ENCODE measurements at places on chromosomes 11 and 22.

- DNase-seq: no peak
Observed at GRCh38 chr11:3939211-3939610, 83.7 kb downstream of the STIM1 start.

- no peak for DNase-seq
Observed at GRCh38 chr22:48892578-48893287, 934.9 kb downstream of the BRD1 start.

- DNase-seq: no peak
Observed at GRCh38 chr11:128662960-128663359, 30.9 kb upstream of the FLI1 start.

DNA sequence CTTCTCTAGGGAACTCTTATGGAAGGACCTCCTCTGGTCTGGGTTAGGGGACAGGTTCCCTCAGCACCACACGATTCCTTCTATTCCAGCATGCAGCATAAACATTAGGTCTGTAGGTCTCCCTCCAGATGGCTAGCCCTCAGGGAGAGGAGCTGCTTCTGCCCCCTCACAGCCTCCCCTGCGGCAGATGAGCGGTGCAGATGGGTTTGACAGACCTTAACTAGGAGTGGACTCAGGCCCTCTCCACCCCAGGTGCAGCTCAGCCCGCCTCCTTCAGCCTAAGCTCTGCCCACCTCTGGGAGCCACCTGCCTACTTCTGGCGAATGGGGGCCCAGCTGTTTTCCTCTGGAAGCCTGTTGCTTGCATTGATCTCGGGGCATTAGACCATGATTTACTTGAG, 55.7 kb upstream of the EIF3D start:
- no peak for DNase-seq

GRCh38 chr11:97990162-97990920, 1030.4 kb upstream of the CNTN5 start:
- no peak for DNase-seq

DNA sequence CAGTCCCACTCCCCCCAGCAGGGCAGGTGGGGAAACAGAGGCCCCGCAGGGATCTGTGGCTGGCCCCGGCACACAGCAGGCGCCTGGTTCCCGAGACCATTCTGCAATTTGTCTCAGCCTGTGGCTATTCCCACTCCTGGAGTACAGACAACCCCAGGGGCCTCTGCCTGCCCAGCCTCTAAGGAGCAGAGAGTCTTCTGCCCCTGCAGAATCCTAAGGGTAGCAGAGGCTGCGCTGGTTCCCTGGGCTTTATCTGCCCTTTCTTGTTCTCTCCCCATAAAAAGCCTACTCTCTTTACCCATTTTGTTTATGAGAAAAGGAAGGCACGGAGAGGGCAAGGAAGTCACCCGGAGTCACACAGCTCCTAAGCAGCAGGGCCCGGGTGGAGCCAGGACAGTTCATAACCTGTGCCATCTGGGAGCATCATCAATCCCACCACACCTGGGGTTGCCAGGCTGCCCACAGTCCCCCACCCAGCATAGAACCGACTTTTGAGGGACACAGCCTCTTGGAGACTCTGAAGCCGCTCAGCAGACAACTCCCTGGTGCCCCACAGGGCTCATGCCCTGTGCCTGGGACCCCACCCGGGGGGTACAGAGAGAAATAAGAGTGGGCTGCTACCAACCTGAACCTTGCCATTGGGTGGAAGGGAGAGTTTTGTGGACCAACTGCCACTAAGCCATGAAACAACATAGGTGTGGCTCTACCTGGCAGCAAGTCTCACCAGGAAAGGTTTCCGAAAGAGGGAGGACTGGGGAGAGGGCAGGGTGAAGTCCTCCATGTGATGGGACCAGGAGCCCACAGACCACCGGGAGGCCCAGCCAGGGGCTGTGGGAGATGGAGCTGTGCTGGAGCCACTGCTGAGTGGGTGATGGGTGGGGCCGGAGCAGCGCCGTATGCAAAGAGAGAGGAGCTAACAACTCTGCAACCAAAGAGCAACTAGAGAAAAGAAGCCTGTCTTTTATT, 17.2 kb upstream of the LINC01488 start:
- DNase-seq: no peak

All from SK-N-DZ (cell line).